ENCODE measurements at places on chromosomes 1 and 21.

DNA sequence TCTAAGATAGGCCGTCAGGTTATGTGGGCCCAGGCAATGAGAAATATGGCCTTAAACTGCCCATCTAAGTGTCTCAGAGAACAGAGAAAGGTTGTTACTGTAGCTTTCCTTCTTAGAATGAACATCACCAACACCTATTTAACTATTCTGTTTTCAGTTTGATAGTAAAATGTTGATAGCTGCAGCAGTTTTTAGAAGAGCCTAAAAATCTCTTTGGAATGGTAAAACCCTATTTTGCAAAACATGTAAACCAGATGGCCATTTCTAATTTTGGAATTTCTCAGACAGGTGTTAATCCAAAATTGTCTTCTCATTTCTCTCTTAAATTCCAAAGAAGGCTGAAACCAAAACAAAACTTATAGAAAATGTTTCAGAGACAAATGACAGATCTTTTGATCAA is 57.5 kb downstream of the DIPK1A start:
- no peak for DNase-seq
- no peak overlapping the region for H3K4me3 ChIP-seq
- H3K36me3 ChIP-seq, result no peaks in the 10 kb centered on the region
- H3K27ac ChIP-seq, result no peak overlapping the region
- H3K4me1 ChIP-seq, result no peaks in the 10 kb centered on the region

- H3K27me3 ChIP-seq, result no peaks in the 10 kb centered on the region
- H3K36me3 ChIP-seq, result peaks cover 46% of the 10 kb centered on the region
- H3K27ac ChIP-seq, result no peak overlapping the region
- DNase-seq, result no peak
Measured at GRCh38 chr1:2300004-2300771, 72.1 kb downstream of the SKI start.

- no peak overlapping the region for H3K4me3 ChIP-seq
- H3K36me3 ChIP-seq, result no peaks in the 10 kb centered on the region
- no peak overlapping the region for H3K27ac ChIP-seq
- no peaks in the 10 kb centered on the region for H3K4me1 ChIP-seq
- H3K27me3 ChIP-seq, result no peaks in the 10 kb centered on the region
Measured at GRCh38 chr1:205484985-205485967, 19.2 kb upstream of the CDK18 start.

GRCh38 chr1:66757722-66758240 is 5.5 kb downstream of the DYNLT5 start:
- no peak overlapping the region for H3K4me3 ChIP-seq
- no peaks in the 10 kb centered on the region for H3K36me3 ChIP-seq
- no peak overlapping the region for H3K27ac ChIP-seq
- peaks cover 2% of the 10 kb centered on the region for H3K4me1 ChIP-seq

DNA sequence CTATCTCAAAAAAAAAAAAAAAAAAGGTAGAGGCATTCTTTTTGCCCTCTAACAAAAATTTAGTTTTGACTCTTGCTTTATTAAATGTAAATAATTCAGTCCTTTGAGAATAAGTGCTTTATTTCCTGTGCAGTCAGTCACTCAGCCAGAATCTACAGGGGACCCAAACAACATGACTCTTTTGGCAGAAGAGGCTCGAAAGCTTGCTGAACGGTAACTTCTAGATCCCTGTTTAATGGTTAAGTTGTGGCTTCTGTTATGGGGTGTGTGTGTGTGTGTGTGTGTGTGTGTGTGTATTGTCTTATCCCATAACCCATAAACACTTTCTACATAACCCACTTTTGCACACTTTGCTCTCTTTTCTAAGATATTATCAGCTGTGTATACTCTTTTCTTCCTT is 54.9 kb upstream of the LAMC2 start:
- no peaks in the 10 kb centered on the region for H3K27me3 ChIP-seq
- H3K36me3 ChIP-seq, result peaks cover 25% of the 10 kb centered on the region
- no peak overlapping the region for H3K4me3 ChIP-seq
- no peaks in the 10 kb centered on the region for H3K4me1 ChIP-seq
- DNase-seq, result no peak
- H3K27ac ChIP-seq, result no peak overlapping the region

GRCh38 chr1:119895102-119895501 is 1.2 kb downstream of the ADAM30 start:
- no peak for DNase-seq
- no peaks in the 10 kb centered on the region for H3K4me1 ChIP-seq
- no peaks in the 10 kb centered on the region for H3K36me3 ChIP-seq
- no peak overlapping the region for H3K27ac ChIP-seq
- H3K27me3 ChIP-seq, result no peaks in the 10 kb centered on the region

- no peak overlapping the region for H3K4me3 ChIP-seq
- H3K27me3 ChIP-seq, result no peaks in the 10 kb centered on the region
- DNase-seq, result no peak
- H3K36me3 ChIP-seq, result peaks cover 73% of the 10 kb centered on the region
- H3K4me1 ChIP-seq, result peaks cover 7% of the 10 kb centered on the region
- no peak overlapping the region for H3K27ac ChIP-seq
Measured at GRCh38 chr1:153942766-153943549, 3.6 kb downstream of the DENND4B start.

DNA sequence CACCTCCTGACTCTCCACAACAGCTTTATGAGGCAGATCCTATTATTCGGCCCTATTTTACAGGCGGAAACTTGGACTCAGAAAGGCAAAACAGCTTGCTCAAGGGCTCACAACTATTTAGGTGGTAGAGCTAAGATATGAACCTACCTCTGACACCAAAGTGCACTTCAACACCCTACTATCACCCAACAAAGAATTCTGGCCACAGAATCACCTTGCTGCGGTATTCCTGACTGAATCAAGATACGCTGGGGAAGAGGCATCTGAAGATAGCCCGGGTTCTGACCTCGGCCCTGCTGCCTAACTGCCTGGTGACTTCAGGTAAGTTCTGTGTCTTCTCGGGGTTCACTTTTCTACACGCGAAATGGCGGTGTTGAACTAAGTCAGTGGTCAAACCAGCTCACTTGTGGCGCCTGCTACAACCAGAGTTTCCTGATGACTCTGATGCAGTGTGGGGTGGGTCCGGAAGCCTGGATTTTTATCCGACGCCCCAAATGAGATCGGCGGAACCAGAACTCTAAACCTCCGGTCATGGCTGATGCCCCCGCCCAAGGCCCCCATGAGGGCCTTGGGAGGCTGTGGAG is 608 bp downstream of the PEF1 start:
- no peak for DNase-seq
- peaks cover 11% of the 10 kb centered on the region for H3K4me1 ChIP-seq
- no peaks in the 10 kb centered on the region for H3K27me3 ChIP-seq

DNA sequence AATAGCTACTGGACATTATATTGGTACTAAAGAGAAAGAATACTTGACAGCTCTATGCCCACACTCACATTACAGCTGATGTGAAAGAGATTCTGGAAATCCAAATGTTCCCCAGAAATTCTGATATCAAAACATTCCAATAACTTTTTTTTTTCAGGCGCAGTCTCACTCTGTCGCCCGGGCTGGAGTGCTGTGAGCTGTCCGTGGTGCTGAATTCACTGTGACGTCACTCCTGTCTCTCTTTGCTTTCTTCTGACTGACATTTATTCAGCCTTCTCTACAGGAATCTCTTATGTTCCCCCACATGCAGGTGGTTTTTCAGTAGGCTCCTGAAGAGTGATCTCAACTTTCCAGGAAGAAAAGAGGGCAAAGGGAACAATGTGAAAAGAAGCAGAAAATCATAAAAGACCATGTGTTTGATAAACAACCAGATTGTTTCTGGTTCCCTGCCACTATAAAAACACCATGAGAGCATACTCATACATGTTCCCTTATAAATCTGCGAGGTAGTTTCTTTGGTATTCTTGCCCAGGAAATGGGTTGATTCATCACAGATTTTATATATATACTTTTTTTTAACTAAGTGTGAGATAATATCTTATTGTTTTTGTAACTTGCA is 6.2 kb downstream of the S100A7A start:
- no peaks in the 10 kb centered on the region for H3K36me3 ChIP-seq
- H3K27ac ChIP-seq, result no peak overlapping the region
- no peaks in the 10 kb centered on the region for H3K27me3 ChIP-seq
- no peak overlapping the region for H3K4me3 ChIP-seq
- DNase-seq, result peak; percentile 86

DNA sequence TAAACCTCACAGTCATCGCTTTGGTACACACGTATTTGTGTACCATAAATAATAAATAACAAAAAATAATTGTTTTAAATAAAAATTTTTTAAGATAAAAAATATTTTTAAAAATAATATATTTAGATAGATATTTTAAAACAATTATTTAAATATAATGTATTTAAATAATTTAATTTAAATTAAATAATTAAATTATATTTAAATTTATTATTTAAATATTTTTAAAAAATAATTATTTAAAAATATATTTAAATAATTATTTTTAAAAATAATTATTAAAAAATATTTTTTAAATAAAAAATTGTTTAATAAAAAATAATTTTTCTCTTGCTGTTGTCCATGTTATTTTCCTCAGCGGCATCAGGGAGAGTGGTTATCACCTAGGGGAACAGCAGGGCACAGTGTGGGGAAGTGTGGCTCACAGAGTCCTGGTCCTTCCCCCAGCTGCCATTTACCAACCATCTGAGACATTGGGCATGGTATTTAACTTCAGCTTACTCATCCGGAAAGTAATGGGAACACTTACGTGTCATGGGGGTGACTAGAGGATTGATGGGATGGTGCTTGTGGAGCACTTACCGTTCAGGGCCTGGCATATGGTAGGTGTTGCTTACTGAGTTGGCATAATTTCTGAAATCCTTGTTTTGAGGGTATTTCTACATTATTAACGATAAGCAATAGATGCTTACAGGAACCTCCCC is 92.9 kb upstream of the TSPAN2 start:
- no peak for DNase-seq
- no peaks in the 10 kb centered on the region for H3K36me3 ChIP-seq
- no peak overlapping the region for H3K27ac ChIP-seq
- H3K4me1 ChIP-seq, result no peaks in the 10 kb centered on the region
- no peaks in the 10 kb centered on the region for H3K27me3 ChIP-seq

DNA sequence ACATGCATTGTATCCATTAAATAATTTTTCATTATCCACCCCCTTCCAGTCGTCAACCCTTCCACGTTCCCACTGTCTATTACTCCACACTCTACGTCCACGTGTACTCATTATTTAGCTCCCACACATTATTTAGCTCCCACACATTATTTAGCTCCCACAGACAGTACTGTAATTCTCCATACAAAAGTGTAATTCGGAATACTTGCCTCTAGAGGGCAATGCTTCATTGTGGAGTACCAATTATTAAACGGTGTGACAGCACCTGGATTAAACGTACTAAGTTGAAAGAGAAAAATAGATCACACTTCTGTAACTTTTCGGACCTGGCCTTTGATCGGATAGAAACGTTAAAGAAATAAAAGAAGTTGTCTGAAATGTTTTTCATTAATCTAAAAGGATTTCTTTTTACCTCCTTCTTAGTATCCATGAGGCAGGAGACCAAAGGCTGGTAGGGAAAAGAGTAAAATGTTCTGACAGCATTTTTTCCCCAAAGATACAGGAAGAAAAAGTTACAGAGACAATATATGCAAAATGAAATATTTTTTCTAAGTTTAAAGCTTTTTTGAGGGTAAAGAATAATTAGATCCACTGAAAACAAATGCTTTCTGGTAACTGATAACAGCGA is 99.2 kb downstream of the LHX8 start:
- no peak overlapping the region for H3K4me3 ChIP-seq
- H3K27me3 ChIP-seq, result no peaks in the 10 kb centered on the region

DNA sequence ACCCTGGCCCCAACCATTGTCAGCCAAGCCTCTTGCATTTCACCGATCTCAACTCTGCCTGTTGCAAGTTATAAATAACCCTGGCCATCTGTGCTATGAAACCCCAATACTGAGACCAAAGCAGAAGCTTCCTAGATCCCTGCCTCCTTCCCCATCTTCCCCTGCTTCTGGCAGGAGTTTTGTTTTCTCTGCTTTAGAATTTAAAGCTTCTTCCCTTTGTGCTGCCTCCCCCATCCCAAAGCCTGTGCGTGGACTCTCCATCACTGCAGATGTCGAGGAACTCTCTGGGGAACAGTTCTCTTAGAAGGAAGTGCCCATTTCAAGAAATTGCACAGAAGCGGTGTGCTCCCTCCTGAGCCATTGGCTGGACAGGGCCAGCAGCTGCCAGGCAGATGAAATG is 17.4 kb upstream of the MYOG start:
- no peaks in the 10 kb centered on the region for H3K4me1 ChIP-seq
- DNase-seq, result no peak

- peaks cover 24% of the 10 kb centered on the region for H3K27me3 ChIP-seq
- no peaks in the 10 kb centered on the region for H3K4me1 ChIP-seq
- no peak for DNase-seq
- H3K4me3 ChIP-seq, result no peak overlapping the region
Measured at GRCh38 chr1:55048453-55049270, 9.3 kb downstream of the PCSK9 start.

- no peak for DNase-seq
- H3K36me3 ChIP-seq, result no peaks in the 10 kb centered on the region
- H3K27ac ChIP-seq, result no peak overlapping the region
- H3K4me1 ChIP-seq, result no peaks in the 10 kb centered on the region
- H3K27me3 ChIP-seq, result no peaks in the 10 kb centered on the region
- no peak overlapping the region for H3K4me3 ChIP-seq
Measured at GRCh38 chr1:237672748-237673147, 218.0 kb downstream of the ZP4 start.

DNA sequence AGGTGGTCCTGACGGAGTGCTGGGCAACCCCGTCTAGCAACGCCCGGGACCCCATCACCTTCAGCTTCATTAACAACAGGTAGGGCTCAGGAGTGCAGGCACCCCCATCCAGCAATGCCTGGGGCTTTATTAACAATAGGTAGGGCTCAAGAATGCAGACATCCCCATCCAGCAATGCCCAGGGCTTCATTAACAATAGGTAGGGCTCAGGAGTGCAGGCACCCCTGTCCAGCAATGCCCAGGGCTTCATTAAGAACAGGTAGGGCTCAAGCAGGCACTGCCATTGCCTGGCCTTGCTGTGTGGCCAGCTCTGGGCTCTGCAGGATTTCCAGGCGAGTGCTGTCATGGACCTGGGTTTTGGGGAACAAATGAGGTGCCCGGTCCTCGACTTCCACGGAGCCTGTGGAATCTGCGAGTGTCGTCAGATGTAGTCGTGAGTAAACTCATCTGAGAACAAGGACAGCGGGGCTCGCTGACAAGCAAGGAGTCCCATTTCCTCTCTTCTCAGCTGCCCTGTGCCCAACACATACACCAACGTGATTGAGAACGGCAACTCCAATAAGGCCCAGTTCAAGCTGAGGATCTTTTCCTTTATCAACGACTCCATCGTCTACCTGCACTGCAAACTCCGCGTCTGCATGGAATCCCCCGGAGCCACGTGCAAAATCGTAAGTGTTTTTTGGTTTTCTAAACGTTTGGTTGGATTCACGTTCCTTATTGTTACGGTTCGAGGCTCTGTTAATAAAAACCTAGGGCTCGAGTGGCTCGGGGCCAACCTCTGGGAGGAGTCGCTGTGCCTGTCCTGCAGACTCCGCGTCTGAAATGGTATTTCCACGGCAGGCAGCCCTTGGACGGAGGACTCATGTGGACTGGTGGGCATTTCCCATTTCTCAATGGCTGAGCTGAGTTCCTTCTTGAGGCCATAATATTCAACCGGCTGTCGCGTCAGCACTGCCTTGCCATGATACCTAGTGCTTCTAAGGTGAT is 56.3 kb downstream of the UMODL1 start:
- no peak overlapping the region for H3K4me3 ChIP-seq
- no peak overlapping the region for H3K27ac ChIP-seq
- H3K36me3 ChIP-seq, result no peaks in the 10 kb centered on the region
- peaks cover under 1% of the 10 kb centered on the region for H3K4me1 ChIP-seq
- DNase-seq, result no peak
- H3K27me3 ChIP-seq, result no peaks in the 10 kb centered on the region

- no peaks in the 10 kb centered on the region for H3K27me3 ChIP-seq
- no peaks in the 10 kb centered on the region for H3K36me3 ChIP-seq
- H3K27ac ChIP-seq, result no peak overlapping the region
- H3K4me3 ChIP-seq, result no peak overlapping the region
- no peak for DNase-seq
Measured at GRCh38 chr21:42237577-42237976, 18.6 kb downstream of the ABCG1 start.
